ENCODE measurements at places on chromosomes 6 and 20. TPM values are rescaled to one million over a fixed set of nuclear protein-coding genes. Genes with fewer than 3 reads are reported as not detected.
A peak's percentile ranks its signal among the peaks of the same experiment; 100 is the strongest.

Gene TAGAP
- 0.05 TPM for total RNA-seq

Gene RNF39
- not detected for total RNA-seq

Gene MLIP
- 18.3 TPM for total RNA-seq

Gene DZANK1
- 0.32 TPM for total RNA-seq

Gene WFDC12
- total RNA-seq, result not detected

Gene FBXO30
- total RNA-seq, result 40.6 TPM

Gene ZNF334
- total RNA-seq, result not detected

Gene CGA
- total RNA-seq, result not detected

Gene PPP1R14C
- total RNA-seq, result not detected

Gene LCA5
- 9.0 TPM for total RNA-seq

GRCh38 chr20:998231-998830, 3.8 kb downstream of the RSPO4 start:
- no peak for DNase-seq

DNA sequence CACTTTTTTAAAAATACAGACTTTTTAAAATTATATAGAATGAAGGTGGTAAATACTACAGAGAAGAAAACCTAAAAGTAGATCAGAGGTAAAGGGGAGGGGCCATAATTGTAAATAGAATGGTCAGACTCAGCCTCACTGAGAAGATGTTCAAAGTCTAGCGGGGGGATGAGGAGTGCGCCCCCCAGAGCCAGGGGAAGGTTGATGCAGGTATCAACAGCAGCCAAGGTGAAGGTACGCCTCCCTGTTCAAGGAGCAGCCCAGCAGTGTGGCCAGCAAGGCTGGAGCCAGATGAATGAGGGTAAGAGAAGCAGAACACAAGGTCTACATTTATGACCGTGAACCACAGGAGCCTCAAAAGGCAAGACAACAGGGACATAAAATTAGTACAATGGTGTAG, 204.1 kb downstream of the PTPRT start:
- DNase-seq, result no peak

GRCh38 chr20:62198931-62199330, 16.1 kb downstream of the MTG2 start:
- no peak for DNase-seq

DNA sequence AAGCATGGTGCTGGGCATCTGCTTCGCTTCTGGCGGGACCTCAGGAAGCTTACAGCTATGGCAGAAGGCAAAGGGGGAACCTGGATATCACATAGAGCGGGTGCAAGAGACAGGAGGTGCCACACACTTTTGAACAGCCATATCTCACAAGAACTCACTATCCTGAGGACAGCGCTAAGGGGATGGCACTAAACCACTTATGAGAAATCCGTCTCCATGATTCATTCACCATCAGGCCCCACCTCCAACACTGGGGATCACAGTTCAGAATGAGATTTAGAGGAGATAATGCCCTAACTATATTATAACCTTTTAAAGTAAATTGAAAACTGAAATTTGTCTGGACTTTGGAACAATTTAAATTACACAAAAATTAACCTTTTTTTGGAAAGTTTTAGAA, 37.8 kb upstream of the SUMO4 start:
- no peak for DNase-seq

GRCh38 chr6:47376930-47377329, 67.2 kb upstream of the TNFRSF21 start:
- DNase-seq, result no peak

GRCh38 chr6:15340105-15340601, 94.3 kb downstream of the JARID2 start:
- no peak for DNase-seq

- peak; percentile 82 for DNase-seq
These were observed 154.6 kb upstream of the SOX4 start for GRCh38 chr6:21438986-21439352.

- DNase-seq, result no peak
These were observed 168.4 kb downstream of the WDR27 start for GRCh38 chr6:169533301-169534038.

DNA sequence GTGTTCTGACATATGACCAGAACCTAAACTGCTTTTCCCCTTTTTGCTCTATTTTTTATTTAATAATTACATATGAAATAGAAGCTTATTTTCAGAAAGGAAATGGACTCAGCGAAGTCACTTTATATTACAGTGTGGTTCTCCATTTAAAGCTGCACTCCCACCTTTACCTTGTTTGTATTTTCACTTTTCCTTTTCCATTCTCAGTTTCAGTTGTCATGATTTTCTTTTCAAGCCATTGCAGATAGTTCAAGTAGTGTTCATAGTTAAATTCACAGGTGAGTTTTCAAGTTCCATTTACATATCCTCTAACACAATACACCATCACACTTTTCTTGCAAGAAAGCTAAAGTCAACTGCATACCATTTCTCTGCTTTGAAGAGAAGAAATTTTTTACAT, 400.2 kb downstream of the HACE1 start:
- DNase-seq, result no peak

- DNase-seq, result no peak
These were observed 30.2 kb upstream of the NHSL1 start for GRCh38 chr6:138529478-138529877.

DNA sequence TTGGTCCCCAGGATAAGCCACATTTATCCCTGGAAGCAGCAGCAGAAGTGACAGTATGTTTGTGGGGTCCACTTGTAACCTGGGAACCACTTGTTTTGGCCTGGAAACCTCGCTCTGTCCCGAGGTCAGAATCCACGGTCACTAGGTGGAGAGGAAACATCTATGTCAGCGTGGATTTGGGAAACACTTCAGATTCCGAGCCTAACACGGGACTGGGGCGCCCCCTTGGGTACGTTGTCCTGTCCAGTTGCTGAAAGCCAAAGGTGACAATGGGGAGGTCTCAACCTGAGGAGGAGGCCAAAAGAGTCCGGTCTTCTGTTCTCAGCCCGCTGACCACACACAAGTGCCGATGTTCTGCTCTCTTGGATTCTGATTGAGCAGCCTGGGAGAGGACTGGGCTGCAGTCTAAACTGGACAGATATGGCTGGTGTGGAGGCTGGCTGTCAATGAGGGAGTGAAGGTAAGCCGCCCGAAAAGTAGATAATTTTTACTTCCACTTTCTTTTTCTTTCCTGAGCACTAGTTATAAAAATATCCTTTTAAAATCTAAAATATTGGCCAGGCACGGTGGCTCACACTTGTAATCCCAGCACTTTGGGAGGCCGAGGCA, 4.9 kb upstream of the ZFP57 start:
- DNase-seq, result no peak

- peak; percentile 70 for DNase-seq
These were observed 736.9 kb upstream of the MARCKS start for GRCh38 chr6:113120224-113120581.

- DNase-seq, result peak; percentile 70
These were observed 54.4 kb downstream of the DTNBP1 start for GRCh38 chr6:15608396-15608795.

GRCh38 chr6:106692112-106692818, 62.9 kb downstream of the QRSL1 start:
- peak; percentile 85 for DNase-seq

DNA sequence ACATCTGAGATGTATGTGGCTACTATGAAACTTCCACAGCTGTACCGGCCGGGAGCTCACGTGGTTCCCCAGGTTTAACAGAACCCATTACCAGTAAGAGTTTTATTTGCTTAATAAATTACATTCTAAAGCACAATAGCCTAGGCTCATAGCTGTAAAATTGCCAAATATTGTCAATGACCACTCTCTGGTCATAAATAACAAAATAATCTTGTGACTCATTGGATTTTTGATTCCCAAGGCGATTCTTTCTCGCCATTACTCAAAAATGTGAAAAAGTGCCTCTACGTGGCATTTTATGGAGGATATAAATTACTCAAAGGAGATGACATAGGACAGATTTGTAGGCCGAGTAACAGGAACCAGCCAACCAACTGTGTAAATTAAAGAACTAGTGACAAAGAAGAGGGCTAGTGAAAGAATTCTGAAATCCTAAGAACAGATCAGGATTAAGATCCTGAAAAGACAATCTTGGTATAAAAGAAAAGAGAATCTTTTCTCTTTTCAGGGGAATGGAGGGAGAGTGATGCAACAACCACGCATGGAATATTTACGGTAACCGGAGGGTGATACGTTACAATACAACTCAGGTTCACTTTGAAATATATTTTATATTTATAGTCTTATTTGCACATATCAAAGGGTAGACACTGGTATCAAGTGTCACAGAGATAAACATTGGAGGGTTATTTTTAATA, 199.7 kb downstream of the FOXC1 start:
- no peak for DNase-seq

DNA sequence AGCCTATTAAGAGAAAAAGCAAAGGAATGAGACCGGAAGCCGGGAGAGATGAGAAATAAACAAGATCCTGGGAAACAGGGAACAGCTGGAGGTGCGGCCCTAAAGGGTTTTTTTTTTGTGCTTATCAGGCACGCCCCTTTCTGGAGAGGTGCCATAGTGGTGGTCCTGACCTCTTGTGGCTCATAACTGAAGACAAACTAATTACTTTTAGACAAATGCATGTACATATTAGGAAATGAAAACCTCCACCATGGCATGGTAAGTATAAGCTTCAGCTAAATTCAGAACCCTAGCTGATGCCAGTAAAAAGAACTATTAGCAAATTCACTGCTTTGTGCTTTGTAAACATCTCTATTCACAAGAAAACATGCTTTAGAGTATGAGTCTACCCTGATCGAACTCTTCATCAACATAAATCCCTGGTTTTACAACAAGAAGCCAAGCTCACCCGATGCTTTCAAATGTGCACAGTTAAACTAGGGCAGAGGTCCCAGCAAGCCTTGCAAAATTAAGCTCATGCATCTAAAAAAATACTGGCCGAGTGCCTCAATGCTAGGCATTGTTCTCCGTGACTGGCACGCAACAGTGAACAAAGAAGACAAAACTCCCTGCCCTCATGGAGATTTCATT, 96.4 kb upstream of the MRPS10 start:
- DNase-seq, result peak; percentile 37

DNA sequence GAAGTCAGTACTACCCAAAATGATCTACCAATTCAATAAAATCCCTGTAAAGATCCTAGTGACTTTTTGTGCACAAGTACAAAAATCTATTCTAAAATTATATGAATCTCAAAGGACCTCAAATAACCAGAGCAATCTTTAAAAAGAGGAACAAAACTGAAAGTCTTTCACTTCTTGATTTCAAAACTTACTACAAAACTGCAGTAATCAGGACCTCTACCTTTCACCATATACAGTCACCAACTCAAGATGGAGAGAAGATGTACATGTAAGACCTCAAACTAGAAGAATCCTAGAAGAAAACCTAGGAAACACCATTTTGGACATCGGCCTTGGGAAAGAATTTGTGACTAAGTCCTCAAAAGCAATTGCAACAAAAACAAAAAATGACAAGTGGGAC, 109.5 kb upstream of the CD93 start:
- DNase-seq, result no peak

GRCh38 chr6:128499079-128499731, 21.2 kb downstream of the PTPRK start:
- DNase-seq, result no peak

GRCh38 chr6:19231878-19232561, 605.1 kb upstream of the ID4 start:
- DNase-seq, result no peak

DNA sequence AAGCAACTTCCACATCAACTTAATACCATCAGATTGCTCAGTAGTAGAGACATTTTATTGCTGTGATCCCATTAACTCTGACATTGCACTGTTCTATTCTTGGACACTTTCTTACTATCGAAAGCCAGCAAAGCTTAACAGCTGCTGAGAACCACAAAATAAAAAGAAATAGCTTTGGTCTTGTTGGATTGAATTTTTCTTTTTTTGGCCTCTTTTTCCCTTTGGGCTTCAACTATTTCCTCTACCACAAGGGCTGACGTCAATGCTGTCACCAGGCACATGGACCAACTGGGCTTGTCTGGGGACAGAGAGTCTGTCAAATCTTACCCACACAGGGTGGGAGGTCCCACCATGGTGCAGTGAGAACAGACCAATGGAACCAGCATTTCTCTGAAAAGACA, 63.4 kb upstream of the ENPP5 start:
- peak; percentile 77 for DNase-seq

- DNase-seq, result no peak
These were observed 117.8 kb upstream of the SIRPA start for GRCh38 chr20:1777476-1777820.

DNA sequence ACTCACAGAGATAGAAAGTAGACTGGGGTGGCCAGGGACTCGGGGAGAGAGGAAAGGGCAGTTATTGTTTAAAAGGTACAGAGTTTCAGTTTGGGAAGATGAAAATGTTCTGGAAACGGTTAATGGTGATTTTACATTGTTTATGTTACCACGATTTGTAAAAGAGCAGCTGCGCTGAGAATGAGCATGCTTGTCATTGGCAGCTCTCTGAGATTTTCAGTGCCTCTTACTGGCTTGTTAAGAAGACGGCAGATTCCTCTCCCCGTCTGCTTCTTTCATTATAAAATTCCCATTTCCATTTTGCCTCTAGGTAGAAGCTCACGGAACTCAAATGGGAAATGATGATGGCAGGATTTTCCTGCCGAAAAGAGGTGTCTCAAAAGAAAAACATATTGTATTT, 39.7 kb upstream of the PPP1R3G start:
- no peak for DNase-seq

- peak; percentile 31 for DNase-seq
These were observed 68.6 kb downstream of the BCKDHB start for GRCh38 chr6:80174900-80175572.

DNA sequence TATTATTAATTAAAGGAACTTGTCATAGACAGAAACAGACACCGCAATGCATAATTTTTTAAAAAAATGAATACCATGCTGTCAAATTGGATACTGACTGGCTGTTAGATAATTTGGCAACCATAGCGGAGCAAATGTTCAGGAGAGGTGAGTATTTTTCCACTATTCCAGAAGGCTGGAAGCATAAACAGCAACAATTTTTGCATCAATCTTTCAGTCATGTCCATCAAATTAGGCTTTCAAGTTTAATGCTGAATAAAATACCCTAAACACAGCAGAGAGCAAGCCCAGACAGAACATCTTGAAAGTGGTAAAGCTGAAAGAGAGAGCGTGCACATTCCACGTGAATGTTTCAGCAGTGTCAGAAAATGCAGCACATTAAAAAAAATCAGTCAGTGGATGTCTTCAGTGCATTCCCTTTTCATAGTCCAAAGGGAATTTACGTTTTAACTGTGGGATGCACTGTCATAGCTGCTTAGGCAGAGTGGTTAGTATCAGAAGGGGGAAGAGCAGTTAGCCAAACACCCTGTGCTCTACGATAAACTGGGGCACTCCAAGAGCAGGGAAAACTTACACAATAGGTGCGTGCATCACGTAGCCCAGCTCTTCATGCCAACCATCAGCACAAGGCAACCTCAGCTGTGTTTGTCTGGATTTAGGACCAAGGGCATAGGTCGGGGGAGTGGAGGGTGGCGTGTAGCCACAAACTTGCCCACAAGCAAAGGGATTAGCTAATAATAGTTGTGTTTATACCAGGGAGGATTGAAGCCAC, 116.2 kb upstream of the STMND1 start:
- peak; percentile 94 for DNase-seq

DNA sequence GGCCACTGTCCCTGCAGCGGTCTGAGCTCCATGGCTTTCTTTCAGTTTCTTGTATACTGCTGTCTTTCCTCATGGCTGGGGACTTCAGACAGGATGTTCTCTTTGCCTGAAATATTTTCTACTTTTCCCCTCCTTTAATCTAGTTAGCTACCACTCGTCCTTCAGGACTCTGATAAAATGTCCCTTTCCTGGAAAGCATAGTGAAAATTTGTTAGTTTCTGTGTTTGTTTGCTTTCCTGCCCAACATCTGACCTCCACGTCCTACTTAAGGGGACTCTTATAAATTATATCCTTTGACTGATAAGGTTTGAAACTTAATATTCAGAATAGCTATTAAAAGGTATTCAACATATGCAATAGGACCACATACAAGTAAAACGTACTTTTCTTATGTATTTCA, 48.8 kb upstream of the KLHL31 start:
- DNase-seq, result no peak

GRCh38 chr6:112640891-112641290, 293.8 kb downstream of the RFPL4B start:
- peak; percentile 57 for DNase-seq

Data from myocyte (in vitro differentiated cells).